ENCODE measurements at places on chromosomes 2 and 18.

- DNase-seq, result no peak
Observed at GRCh38 chr2:221850076-221850475, 278.0 kb upstream of the EPHA4 start.

DNA sequence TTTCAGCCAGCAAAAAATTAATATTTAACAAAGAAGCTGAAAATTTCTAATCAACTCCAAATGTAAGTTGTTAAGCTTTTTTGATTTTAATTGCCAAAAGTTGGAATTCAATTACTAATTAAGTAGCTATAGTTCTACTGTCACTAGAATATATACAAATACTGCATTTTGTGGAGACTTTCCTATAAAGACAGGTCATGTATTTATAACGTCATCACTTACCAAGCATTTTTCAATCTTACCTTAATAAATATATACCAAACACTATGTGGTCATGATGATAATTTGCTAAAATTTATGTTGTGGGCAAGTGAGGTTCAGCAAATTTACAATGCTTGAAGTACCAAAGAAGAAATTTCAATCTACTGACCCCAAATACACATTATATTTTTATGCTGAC, 24.2 kb upstream of the TMEFF2 start:
- DNase-seq, result no peak

DNA sequence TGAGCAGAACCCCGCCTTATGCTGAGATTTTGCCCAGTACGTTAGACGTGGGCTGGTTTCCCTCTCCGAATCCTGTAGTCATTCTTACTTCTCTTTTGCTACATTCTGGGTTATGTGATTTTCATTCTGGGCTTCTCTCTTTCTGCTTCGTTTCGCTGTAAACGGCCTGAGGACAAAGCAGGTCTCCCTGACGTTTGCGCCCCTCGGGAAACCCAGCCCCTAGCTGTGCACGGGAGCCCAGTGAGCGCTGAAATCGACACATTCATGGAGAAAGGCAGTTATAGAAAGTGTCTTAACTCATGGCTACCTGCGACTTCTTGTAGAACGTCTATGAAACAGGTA, 22.7 kb upstream of the MC5R start:
- DNase-seq, result no peak

GRCh38 chr2:67797801-67798540, 264.8 kb downstream of the C1D start:
- no peak for DNase-seq

- DNase-seq, result no peak
Observed at GRCh38 chr2:134178138-134178877, 75.6 kb upstream of the MGAT5 start.

DNA sequence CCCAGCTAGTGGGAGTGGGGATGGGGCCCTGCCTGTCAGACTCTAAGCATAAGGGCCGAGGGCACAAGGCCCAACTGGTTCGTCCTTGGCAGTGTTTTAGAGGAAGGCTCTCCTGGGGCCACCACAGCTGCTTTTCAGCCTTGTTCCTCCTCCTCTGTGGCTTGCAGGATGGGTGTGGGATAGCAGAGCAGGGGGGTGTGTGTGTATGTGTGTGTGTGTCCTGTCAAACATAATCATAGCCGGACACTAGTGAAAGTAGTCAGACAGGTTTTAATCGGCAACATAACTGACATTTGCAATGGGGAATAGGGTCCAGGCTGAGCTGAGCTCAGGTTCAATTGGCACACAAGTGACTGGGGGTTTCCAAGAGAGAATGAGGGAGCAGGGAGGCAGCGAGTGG, 114.2 kb downstream of the SEPTIN10 start:
- no peak for DNase-seq

- DNase-seq, result no peak
Observed at GRCh38 chr2:172380436-172381274, 46.7 kb upstream of the ITGA6 start.

GRCh38 chr2:27320958-27321543, 1.8 kb downstream of the MPV17 start:
- DNase-seq, result no peak

GRCh38 chr2:96374211-96374951, 38.8 kb downstream of the NCAPH start:
- no peak for DNase-seq

Measured in activated CD8-positive, alpha-beta memory T cell treated with anti-CD3 and anti-CD28 coated beads for 48 hours (primary cell).